ENCODE measurements at places on chromosomes 12 and 14. TPM values are rescaled to one million over a fixed set of nuclear protein-coding genes. Genes with fewer than 3 reads are reported as not detected.
A peak's percentile ranks its signal among the peaks of the same experiment; 100 is the strongest.

GRCh38 chr14:100035700-100036099 is 29.5 kb upstream of the EVL start:
- H3K27me3 ChIP-seq = no peaks in the 10 kb centered on the region
- H3K27ac ChIP-seq = no peak overlapping the region
- H3K36me3 ChIP-seq = no peaks in the 10 kb centered on the region
- no peak for DNase-seq

GRCh38 chr14:20866963-20867362 is 24.2 kb upstream of the RNASE3 start:
- no peak for DNase-seq
- no peak overlapping the region for H3K27ac ChIP-seq
- no peak overlapping the region for H3K4me3 ChIP-seq

DNA sequence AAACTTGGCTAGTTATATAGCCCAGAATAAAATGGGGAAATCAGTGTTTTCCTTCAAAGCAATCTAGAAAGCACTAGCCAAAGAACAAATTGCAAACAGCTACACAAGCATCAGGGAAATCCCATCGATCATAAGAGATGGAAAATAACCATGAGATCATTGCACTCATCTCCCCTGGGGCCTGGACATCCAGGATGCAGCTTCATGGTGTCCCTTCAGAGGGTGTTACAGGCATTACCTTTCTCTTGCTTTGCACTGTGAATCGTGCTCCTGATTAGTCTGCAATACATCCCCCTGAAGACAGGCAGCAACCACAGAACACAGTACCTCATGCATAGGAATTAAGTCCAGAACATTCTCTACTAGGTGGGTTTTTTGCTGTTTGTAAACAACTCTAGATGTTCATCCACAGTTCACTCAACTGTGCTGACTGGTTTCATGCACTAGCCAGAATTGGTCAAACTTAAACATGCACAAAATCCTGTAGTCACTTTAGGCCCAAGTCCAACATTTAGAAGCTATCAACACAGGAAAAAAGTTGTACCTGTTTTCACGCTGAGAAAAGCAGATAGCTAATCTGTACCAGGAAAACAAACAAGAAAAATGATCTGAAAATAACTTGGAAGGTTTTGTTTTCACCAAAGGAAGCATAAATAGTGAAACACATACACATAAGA is 120.1 kb downstream of the ZFP36L1 start:
- no peaks in the 10 kb centered on the region for H3K36me3 ChIP-seq
- no peak for DNase-seq
- H3K27ac ChIP-seq = peak overlapping the region; percentile 11
- H3K4me1 ChIP-seq = peaks cover 47% of the 10 kb centered on the region
- H3K27me3 ChIP-seq = no peaks in the 10 kb centered on the region
- H3K4me3 ChIP-seq = no peak overlapping the region

DNA sequence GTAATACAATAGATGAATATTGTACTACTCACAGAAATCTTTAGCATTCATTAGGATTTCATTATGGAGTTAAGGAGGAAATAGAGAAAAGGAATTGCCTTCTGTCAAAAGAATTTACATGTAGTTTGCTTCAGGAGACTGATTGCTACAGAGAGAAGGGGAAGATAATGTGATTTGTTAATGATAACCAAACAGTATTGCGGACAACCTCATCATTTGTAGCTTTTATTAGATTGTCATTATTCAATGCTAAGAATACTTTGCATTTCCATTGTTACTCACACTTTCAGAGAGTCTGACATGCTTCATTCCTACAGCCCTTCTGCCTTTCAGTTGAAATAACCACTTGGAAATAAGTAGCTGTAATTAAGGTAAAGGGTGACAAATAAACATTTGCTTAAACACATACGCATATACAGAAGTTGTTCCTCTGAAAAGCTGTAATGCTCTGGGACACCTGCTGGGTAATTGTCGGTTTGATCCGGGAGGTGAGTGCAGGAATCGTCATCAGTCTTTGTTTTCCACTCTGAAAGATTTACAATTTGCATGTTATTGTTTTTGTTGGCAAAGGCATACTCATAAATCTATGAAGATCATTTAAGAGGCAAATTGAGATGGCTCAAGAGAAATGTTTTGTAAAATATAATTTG is 600.2 kb downstream of the TRHDE start:
- no peaks in the 10 kb centered on the region for H3K27me3 ChIP-seq
- no peak overlapping the region for H3K4me3 ChIP-seq
- no peak for DNase-seq
- no peaks in the 10 kb centered on the region for H3K4me1 ChIP-seq
- no peaks in the 10 kb centered on the region for H3K36me3 ChIP-seq

DNA sequence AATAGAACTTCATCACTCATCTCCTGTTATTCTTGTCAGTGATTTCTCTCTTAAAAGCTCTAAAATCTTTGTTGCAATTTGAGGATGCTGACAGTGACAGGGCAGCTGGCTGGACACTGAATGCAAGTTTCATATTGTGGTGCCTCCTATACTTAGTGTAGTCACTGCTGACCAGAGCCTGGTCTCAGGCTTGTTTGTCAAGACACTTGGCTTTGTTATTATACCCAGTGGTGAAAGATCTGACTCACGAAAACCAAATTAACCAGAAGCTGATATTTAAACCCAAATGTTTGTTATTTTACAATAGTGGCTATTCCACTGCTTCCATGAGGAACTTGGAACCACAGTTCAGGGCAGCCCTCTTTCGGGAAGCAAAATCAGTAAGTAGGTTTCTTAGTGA is 42.8 kb downstream of the RPGRIP1 start:
- DNase-seq = no peak
- H3K27me3 ChIP-seq = no peaks in the 10 kb centered on the region
- H3K36me3 ChIP-seq = no peaks in the 10 kb centered on the region
- H3K4me3 ChIP-seq = no peak overlapping the region
- H3K27ac ChIP-seq = no peak overlapping the region

DNA sequence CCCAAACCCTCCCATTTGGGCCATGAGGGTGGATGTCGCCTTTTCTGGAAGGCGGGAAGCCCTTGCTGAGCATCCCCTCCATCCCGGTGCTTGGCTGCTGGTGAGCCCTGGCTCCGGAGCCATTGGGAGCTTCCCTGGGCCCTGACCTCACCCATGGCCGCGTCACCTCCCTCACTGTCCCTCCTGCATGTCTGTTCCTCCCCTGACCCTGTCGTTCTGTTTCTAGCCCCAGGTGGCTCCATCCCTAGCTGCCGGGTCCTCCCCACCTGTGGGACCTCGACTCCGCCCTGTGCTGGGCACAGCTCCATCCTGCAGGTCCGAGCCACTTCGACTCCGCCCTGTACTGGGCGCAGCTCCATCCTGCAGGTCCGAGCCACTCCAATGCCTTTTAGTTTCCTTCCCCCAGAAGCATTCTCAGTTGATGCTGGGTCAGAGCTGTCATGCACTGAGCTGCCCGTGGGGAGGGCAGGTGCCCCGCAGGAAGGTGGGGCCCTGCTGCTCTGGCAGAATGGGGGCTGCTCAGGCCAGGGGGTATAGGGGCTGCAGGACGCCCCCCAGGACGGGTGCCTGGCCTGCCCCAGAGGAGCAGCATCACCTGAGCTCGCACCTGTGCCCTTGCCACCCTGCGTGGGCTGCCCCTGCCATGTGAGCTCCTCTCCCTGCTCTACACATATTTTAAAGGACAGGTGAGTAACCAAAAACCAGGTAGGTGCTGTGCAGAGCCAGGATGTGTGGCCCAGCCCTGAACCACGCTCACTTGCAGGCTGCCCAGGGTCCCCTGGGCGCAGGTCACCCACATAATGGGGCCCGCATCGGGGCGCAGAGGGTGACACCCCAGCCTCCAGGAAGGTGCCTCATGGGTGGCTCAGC is 19.0 kb downstream of the NOC4L start:
- H3K4me3 ChIP-seq = peak overlapping the region; percentile 57
- no peaks in the 10 kb centered on the region for H3K36me3 ChIP-seq
- no peaks in the 10 kb centered on the region for H3K27me3 ChIP-seq
- H3K4me1 ChIP-seq = peaks cover 18% of the 10 kb centered on the region
- no peak for DNase-seq

The ZNF26 gene
- 8.1 TPM for total RNA-seq

The SDSL gene
- 9.0 TPM for total RNA-seq

The FBXO33 gene
- 26.2 TPM for total RNA-seq

The FGD6 gene
- 9.8 TPM for total RNA-seq

The LRTM2 gene
- total RNA-seq = not detected

The GSC gene
- not detected for total RNA-seq

The HOXC10 gene
- not detected for total RNA-seq
